ENCODE measurements at places on chromosomes 11 and 22.

GRCh38 chr11:2217211-2218030 is 45.8 kb upstream of the TH start:
- DNase-seq = no peak

DNA sequence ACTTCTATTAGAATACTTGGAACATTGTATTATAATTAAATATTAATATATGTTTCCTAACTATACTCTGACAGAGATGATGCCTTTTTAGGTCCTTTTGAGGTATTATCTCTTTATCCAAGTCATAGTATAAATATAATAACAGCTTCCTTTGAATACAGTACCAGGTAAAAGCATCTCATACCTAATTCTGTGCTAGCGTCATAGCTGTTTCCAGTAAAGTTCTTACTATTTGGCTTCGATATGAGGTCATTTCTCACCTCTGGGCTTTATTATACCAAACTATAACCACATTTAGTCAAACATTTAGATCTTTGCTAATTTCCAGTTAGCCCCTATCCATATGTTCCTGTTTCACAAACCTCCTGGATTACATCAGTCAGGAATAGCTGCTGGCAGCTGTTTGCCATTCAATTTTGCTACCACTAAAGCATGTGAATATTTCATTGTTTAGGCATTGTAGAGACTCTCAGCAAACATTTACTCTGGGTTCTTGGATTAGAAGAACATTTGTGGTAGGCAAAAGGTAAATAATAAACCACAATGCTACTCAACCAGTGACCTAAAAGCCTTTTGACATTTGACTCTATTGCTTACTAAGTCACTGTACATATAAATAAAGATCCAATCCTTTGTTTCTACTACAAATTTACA is 255.1 kb downstream of the TTC28 start:
- no peak for DNase-seq

- DNase-seq = no peak
Measured at GRCh38 chr11:106022795-106023275, 795 bp upstream of the MSANTD4 start.

GRCh38 chr11:43955381-43956118 is 13.1 kb downstream of the C11orf96 start:
- DNase-seq = no peak

GRCh38 chr22:42777126-42777525 is 56.5 kb upstream of the A4GALT start:
- DNase-seq = no peak

DNA sequence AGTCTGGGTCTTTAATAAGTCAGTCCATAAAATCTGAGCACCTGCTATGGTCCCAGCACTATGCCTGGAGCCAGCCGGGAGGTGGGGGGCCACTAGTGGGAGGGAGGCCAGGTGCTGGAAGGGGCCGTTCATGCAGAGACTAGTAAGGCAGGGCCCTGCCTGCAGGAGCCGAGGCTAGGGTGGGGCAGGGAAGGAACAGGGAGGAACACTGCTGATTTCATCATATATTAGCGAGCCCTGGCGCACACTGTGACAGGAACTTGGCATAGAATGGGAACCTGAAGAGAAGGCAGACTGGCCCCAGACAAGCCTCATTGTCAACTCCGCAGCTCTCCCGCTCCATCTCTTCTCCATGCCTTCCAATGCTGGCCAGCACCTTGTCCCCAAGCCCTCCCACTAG is 7.1 kb downstream of the VSIG10L2 start:
- DNase-seq = no peak

DNA sequence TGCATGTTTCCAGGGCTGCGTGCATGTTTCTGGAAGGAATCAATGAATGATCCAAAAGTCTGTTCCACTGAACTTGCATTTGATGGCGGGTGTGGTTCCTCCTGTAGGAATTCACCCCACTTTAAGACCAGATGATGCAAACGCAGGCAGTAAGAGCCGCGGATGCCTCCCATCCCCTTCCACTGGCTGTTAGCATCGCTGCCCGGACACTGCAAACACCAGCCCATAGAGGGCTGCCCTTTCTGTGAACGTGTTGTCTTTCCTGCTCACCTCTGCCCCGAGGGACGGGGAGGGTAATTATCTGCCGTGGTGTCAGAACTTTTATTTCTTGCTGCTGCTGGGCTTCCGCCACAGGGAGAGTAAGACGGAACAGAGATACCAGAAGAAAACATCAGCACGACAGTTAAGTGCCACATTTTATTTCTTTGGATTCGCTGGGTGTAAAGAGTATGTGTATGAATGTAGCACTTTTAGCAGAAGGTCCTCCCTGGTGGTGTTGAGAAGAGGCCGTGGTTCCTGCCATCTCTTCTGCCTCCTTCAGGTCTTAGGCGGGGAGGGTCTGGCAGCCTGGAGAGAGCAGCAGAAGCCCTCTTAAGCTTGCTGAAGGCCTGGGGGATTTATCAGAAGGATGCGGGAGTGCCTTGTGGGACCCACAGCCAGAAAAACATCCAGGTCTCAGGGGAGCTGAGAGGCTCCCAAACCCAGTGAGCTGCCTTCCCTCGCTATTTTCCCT is 53.2 kb upstream of the NECTIN1 start:
- no peak for DNase-seq

DNA sequence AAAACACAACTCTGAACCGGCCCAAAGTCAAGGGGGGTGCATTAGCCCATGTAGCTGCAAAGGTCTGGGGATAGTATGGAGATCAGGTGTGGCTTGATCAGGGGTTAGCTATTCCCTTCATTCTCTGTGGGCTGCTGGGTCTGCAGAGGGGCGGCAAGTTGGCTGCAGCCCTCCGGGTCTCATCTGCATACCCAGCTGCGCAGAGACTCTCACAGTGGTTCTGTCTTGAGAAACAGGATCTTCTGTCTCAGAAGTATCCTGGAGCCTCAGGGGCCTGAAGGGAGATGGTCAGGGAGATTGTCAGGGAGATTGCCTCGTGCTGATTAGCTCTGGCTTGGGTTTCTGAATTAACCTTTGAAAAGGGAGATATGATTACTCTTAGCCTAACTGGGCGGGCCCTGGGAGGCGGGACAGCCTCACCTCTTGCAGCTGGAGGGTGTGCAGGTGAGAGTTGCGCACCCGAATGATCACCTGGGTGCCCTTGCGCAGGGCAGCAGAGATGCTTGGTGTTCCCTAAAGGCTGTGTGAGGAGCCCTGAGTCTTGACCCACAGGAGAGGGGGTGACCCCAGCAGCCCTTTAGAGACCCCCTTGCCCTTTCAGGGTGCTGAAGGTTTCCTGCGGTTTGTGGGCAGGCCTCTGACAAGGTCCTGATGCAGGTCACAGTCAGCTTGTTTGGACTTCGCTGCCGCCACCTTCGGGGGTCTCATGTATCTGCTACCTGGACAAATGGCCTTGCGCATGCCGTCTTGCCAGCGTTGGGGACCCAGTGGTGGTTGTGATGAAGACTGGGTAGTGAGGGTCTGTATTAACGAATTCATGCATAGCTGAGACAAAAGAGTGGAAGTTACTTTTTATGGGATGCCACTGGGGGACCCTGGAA is 7.3 kb downstream of the ARHGAP8 start:
- no peak for DNase-seq

GRCh38 chr11:66126808-66127555 is 56.9 kb downstream of the PACS1 start:
- DNase-seq = peak; percentile 14

DNA sequence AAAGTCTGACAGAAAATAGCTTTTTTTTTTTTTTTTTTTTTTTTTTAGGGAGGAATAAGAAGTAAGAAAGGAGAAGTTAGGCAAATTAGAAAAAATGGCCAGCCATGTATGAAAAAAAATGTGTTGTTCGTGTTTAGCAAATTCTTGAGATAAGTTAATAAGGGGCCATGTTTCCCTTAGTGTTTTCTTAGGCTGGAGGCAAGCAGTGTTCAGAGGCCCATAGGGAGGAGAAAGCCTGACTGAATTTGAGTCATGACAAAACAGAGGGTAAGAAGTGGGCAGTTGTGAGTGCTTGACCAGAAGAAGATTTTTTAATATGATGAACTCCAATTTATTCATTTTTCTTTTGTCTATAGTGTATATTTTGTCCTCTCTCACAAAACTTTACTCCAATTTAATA is 766.4 kb downstream of the FAM181B start:
- DNase-seq = no peak

DNA sequence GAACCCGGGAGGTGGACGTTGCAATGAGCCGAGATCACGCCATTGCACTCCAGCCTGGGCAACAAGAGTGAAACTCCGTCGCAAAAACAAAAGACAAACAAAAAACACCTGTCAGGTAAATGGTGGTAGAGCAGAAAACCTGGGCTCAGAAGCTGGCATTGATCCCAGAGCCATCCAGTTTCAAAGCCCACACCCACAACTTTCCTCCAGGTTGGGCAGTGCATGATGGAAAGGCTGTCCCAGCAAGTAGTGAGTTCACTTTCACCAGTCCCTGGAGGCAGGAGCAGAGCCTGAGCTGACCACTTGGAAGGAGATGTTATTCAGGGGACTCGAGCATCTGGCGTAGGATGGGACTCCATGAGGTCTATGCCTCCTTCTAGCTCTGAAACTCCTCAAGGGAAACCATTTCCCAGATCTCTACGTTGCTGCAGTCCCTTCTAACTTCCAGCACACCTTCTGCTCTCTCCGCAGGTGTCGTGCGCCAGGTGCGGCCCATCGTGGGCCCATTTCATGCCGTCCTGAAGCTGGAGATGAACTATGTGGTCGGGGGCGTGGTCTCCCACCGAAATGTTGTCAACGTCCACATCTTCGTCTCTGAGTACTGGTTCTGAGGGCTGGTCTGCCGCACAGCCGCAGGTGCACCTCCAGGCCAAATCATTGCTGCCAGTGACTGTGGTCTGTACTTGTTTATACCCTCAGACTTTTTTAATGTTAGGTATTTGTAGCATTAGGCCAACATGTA is 71.6 kb upstream of the ATXN10 start:
- no peak for DNase-seq

DNA sequence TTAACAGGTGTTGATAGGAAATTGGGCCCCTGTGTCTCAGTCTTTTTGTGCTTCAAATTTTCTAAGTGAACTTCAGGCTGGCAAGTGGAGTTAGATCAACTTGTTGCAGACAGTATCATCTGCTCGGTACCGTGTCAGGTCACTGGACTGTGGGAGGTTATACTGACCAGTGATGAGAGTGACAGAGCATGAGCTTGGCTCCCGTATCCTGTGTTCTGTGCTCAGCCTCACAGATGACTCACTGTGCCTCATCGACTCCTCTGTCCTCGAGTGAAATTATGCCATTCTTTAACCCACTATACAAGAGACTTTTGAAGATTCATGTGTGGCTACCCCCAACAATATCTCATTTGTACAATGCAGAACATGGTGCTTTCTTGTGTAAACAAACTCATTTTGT is 7.9 kb downstream of the GRAP2 start:
- no peak for DNase-seq

GRCh38 chr11:19196432-19196831 is 5.4 kb downstream of the CSRP3 start:
- no peak for DNase-seq

DNA sequence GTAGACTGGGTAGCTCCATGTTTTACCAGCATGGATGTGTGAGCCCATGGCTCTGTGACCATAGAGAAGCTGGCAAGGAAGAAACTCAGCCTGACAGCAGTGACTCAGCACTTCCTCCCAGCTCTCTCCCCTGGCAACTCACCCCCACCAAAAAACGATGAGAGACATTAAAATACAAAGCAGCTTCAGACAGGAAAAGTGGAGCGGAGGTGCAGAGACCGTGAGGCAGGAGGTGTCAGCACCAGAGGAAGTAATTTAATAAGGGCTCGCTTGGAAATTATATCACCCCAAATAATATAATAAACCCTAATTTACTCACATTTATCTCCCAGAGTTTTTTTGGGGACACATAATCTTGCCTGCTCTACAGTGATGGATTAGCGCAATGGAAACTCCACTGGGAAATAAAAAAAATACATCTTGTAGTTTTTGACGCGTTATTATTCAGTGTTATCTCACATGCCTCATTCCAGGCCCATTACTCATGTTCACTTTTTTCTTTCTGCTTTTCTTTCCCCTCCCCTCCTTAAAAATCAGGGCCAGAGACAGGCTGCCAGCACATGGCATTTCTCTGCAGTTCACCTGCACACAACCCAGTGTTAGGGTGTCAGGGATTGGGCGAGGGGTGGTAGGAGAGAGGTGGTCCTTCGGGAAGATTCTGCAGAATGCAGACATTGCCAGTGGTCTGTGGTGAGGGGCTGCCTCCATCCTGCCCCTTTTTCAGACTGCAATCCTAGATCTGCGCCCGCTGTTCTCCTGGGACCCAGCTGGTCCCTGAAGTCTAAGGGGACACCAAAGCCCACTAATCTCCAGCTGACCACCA is 170.8 kb downstream of the BUD13 start:
- DNase-seq = no peak

GRCh38 chr11:72613977-72614376 is 60.2 kb downstream of the PDE2A start:
- no peak for DNase-seq

DNA sequence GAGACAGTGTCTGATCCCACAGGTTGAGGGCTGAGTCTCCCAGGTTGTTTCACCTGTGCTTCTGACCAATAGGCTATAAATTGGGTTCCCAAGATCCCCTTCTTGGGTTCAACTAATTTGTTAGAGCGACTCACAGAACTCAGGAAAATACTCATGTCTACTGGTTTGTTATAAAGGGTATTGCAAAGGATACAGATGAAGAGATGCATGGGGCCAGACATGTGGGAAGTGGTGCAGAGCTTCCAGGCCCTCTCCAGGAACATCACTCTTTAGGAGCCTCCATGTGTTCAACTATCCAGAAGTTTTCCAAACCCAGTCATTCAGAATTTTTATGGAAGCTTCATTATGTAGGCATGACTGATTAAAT is 4.7 kb downstream of the KLHL22 start:
- no peak for DNase-seq

- DNase-seq = no peak
Measured at GRCh38 chr11:37177721-37178120, 579.7 kb upstream of the RAG2 start.

- no peak for DNase-seq
Measured at GRCh38 chr22:49179175-49179574, 648.5 kb downstream of the BRD1 start.

- no peak for DNase-seq
Measured at GRCh38 chr11:45501392-45502225, 163.8 kb downstream of the CHST1 start.

DNA sequence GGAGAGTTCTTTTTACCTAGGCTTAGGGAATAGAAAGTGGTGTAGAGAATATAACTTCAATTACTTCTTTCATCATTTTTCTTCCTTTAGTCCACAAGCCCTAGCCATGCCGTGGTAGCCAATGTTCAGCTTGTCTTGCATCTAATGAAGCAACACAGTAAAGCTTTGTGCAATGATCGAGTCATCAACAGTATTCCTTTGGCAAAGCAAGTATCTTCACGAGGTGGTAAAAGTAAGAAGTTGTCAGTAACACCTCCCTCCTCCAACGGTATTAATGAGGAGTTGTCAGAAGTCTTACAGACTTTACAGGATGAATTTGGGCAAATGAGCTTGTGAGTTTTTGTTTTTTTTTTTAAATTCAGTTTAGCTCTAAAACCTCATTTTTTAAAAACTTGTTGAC is 37.4 kb downstream of the CEP57 start:
- no peak for DNase-seq

Data from stimulated activated CD8-positive, alpha-beta memory T cell treated with anti-CD3 and anti-CD28 coated beads, Interleukin-7, amount 100 ng/mL, for 1 hour (primary cell).